Anterior cingulate cortex (tissue), 58 donors: ENCODE measurements at places on chromosomes 13 and 19.

DNA sequence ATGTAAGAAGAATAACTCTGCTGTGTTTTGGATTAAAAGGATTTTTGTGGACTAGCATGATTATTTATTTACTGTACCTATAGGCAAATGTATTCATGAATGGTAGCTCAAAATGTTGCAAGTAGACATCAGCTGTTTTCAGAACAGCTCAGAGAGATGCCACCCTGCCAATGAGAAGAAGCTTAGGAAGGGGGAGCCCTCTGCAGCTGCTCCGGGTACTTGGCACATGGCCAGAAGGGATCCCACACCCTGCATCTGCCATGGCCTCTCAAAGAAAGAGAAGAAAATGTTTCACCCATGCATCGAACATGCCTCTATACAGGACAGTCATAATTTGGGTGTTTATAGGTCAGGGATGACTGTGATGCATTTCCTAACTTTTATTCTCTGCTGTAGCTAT, 30.5 kb upstream of the MBNL2 start:
- no peak for DNase-seq

DNA sequence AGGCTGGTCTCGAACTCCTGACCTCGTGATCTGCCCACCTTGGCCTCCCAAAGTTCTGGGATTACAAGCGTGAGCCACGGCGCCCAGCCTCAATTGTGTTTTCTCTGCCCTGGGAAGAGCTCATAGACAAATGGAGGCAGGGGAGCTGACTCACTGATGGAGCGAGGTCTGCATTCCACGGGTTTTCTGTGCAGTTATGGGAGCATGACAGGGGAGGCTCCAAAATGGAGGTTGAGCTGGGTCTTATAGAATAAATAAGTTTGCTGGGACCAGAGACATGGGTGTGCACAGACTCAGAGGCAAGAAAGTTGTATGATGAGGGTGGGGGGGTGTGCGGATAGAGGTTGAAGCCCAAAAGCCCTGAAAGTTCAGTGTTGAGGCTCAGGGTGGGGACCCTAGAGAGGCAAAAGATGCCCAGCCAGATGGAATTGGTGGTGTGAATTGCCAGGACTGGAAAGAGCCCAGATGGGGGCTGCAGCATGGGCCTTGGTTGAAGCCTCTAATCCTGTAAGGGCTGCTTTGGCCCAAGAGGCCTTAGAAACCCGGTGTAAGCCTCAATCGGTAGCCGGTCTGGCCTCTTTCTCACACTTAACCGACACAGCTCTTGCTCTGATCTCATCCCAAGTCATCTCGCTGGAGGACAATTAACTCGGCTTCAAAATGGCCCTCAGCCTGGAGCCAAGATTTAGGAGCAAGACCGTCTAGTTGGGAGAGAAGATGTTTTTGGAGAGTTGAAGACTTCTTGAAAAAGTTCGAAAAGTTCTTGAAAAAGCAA, 1.9 kb downstream of the TPM4 start:
- DNase-seq = no peak

DNA sequence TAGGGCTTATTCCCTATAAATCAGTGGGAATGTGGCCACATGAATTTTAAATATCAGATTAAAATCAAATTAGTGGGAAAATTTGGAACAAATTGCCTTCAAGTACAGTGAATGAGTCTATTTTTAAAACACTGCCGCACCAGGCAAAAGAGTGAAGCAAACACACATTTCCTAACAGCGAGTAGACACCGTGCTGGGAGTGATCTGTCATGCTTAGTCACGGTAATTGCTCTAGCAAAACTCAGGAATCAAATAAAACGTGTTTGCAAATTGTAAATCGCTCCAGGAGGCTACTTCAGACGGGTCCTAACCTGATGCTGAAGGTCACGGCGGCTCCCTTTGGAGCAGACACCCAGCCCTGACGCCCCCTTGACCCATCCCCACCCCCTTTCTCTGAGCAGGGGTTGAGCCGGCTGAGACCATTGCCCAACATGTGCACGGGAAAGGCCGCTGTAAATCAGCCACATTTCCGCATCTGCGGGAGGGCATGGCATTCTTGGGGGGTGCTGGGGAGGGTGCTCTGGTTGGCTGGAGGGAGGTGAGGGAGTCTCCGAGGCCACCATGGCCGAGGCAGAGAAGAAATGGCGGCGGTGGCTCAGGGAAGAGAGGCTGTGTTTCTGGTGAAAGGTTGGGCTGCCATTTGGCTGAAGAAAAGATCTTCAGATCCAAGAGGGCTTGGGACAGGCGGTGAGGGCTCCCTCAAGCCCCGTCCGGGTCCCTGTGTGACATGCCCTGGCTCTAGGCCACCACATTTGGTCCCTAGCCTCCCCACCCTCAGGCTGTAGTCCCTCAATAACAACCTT, 8.9 kb downstream of the CEBPA start:
- no peak for DNase-seq

- DNase-seq = no peak
These were observed 1249.4 kb upstream of the SLC10A2 start for GRCh38 chr13:104315606-104316005.

GRCh38 chr19:990746-991145, 6.6 kb downstream of the WDR18 start:
- no peak for DNase-seq

DNA sequence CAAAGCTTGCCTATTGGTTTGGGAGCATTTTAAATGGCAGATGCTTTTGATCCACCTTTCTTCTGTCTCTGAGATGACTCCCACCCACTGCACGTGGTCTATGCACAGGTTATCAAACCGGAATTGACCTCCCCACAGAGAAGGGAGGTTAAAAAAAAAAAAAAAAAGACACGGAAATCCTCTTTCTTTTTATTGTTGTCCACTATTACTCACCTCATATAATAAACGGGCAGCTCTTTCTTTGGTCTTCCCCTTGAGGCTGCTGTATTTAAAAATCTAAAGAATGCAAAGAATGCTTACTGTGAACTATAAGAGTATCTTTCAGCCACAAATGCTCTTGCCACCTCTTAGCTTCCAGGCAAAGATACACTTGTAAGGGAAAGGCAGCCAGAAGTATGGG, 329.7 kb downstream of the NDFIP2 start:
- no peak for DNase-seq

DNA sequence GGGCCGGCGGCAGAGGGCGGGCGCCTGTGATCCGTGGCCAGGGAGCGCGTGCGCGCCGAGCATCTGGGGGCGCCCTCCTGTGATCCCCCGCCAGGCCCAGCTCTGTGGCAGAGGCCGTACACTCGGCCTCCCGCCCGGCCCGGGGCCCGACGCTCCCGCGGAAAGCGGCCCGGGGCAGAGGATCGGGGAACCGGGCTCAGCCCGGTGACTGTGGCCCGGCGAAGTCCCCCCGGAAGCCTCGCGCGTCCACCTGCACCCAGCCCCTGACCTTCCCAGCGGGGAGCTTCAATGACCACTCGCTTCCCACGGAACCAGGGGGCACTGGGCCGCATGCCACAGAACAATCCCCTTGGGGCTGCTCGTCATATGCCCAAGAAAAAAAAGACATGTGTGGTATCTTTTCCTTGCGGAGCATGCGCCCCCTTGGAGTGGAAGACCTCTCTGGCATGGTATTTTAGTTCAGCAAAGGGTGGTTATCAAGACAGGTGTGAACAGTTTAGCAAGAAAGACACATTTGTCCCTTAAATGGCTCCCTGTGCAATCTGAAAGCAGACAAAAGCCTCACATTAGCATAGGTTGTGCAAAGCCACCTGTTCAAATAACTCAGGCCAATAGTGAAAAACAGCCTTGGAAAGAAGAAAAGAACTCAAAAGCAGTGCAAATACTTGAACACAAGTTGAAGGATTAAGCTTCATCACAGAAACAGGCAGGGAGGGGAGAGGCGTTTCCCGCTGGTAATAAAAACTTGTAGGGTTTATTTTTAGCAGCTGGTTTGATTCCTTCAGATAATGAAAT, 290.9 kb upstream of the SOX21 start:
- DNase-seq = no peak

GRCh38 chr13:47478985-47479384, 522.1 kb downstream of the SUCLA2 start:
- DNase-seq = no peak

- DNase-seq = no peak
These were observed 38.6 kb upstream of the ITM2B start for GRCh38 chr13:48194379-48194754.

- DNase-seq = no peak
These were observed 865.4 kb downstream of the SLITRK6 start for GRCh38 chr13:84933797-84934196.

DNA sequence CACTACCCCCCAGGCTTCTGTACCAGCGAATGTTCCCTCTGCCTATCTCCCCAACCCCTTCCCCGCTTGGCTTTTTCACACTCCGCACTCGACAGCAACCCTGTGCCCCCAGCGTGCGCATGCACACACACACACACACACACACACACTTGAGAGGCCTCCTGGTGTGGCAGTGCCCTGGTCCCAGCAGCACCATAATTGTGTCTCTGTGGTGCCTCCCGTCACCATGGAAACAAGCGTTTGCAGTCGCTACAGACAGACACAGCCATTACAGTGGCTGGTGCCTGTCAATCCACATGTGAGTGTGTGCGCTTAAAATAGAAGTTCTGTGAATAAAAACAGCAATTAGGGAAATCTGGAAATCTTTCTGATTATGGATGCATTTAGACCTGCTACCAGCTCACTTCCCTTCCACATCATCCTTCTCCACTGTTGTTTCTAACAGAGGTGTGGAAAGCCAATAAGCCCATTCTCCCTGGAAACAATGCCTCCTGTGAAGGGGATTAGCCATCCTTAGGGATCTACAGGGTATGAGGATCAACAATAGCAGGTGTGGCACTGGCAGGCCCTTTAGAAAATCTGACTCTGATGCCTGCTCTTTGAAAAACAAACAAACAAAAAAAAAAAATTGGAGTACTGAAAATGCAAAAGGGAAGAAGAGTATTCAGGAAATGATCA, 146.3 kb downstream of the DCLK1 start:
- peak; percentile 43 for DNase-seq

DNA sequence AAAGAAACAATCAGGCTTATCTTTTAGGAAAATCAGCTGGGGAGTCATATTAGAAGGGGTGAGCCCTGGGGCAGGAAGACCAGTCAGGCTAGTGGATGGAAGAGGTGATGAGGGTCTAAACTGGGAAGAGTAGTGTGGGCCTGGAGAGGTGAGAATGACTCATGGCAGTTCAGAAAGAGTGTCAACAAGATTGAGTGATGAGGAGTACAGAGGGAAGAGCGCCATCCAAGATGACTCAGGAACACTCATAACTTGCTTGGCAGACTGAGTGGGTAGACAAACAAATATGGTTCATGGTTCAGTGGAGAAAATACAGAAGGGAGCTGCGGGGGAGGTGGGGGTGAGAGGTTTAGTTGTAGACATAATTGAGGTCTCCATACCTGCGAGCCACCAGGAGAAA, 17.3 kb upstream of the CLDN10 start:
- no peak for DNase-seq

DNA sequence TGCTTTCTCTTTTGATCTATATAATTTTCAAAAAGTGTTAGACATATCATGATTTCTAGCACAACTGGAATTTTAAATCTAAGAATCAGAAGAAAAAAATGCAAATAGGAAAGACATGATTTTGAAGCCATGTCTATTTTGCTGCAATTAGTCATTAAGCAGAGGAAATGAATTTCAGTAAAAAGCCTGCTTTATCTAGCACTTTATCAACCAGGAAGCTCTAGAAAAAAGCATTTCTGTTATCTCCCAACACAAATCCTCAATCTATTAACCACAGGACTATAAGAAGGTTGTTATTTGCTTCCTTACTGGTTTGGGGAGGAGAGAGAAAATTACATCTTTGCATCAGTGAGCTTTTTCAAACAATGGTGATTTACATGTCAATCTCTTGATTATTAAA, 716.7 kb downstream of the DIAPH3 start:
- no peak for DNase-seq

- DNase-seq = no peak
These were observed 174.6 kb upstream of the LSM14A start for GRCh38 chr19:33997690-33998089.

DNA sequence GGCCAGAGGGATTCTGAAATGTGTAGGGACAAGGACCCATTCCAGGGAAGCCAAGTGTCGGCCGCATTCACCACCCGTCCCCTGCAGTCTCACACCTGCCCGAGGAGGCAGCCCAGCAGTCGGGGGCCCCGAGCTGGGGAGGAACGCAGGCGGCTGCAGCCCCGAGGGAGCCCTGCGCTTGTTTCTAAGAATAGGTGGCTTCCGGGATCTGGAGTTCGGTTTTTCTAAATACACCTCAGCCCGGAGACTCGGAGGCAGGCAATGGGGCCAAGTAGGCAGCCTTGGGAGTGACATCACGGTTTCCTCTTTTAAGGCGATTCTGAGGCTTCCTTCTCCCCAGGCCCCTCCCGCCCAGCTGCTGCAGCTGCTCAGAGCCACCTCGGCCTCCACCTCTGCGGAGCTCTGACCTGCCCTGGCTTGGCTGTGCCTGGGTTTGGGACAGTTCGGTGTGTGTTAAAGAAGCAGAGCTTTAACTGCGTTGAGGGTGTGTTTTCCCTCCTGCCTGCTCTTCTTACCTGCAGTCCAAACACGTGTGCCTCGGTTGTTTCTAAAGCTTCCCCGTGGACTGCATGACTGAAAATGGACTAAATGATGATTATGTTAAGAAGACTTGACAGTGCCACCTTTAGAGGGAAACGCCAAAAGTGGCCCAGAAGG, 80.5 kb downstream of the COL4A2 start:
- DNase-seq = no peak

GRCh38 chr19:18286973-18287635, 5.7 kb upstream of the JUND start:
- no peak for DNase-seq

GRCh38 chr19:30549151-30549550, 177.0 kb downstream of the ZNF536 start:
- no peak for DNase-seq

DNA sequence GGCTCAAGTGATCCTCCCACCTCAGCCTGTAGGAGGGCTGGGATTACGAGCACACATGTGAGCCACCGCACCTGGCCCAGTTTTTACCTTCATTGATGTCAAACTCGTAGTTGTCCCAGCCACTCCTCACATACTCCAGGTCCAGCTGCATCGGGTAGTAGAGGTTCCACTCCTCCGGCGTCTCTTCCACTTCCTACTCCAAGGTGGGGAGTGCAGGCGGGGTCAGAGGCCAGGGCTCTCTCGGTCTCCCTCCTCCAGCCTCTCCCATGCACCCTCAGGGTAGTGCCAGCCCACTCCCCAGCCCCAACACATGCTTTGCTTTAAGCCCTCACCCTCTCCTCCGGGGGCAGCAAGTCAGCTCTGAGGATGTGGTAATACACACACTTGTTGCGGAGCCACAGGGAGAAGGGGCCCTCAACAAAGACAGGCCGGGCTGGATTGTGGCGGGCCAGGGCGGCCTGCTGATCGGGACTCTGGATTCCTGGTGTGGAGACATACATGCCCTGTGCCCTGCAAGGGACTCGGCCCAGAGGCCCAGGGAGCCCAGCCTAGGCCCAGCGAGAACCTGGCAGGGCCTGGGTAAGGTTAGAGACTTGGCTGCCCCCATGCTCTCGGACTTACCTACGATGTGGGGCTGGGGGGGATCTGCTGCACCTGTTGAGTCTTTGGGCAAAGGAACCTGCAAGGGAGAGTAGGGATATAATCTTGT, 1.9 kb upstream of the ZNF653 start:
- DNase-seq = no peak

DNA sequence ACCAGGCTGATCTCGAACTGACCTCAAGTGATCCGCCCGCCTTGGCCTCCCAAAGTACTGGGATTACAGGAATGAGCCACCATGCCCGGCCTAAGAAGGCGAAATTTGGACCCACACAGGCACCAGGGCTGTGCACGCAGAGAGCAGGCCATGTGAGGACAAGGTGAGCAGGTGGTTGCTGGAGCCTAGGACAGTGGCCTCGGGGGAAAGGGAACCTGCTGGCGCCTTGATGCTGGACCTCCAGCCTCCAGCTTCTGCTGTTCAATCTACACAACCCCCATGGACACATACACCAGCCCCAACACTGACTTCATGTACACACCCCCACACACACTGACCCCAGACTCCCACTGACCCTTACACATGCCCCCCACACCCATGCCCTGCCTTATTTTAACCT, 41.8 kb upstream of the CCNE1 start:
- no peak for DNase-seq
